ENCODE measurements at places on chromosomes 1 and 21.

- no peak for DNase-seq
Observed at GRCh38 chr1:232704256-232704655, 74.3 kb upstream of the SIPA1L2 start.

GRCh38 chr1:119656410-119656955 is 8.4 kb upstream of the ZNF697 start:
- no peak for DNase-seq

DNA sequence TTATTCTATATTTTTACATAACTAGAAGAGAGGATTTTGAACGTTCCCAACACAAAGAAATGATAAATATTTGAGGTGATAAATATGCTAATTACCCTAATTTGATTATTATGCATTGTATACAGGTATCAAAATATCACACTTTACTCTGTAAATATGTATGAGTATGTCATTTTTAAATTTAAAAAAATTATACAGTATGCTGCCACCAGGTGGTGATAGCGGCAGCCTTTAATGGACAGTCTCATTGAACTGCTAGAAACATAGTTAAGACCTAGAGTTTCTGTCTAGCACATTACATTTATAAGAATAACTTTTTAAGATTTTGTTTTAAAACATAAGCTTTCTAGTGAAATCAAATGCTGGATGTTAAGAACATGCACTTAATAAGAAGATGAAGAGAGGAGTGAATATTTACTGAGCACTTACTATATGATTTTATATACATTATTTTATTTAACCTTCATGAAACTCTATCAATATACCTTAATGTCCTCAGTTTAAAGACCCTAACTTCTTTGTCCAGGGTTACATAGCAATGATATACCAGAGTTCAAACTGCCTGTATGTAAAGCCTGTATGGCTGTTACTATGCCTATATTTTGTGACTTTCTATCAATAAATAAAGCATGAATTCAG is 207.1 kb downstream of the NUF2 start:
- DNase-seq = peak; percentile 29

DNA sequence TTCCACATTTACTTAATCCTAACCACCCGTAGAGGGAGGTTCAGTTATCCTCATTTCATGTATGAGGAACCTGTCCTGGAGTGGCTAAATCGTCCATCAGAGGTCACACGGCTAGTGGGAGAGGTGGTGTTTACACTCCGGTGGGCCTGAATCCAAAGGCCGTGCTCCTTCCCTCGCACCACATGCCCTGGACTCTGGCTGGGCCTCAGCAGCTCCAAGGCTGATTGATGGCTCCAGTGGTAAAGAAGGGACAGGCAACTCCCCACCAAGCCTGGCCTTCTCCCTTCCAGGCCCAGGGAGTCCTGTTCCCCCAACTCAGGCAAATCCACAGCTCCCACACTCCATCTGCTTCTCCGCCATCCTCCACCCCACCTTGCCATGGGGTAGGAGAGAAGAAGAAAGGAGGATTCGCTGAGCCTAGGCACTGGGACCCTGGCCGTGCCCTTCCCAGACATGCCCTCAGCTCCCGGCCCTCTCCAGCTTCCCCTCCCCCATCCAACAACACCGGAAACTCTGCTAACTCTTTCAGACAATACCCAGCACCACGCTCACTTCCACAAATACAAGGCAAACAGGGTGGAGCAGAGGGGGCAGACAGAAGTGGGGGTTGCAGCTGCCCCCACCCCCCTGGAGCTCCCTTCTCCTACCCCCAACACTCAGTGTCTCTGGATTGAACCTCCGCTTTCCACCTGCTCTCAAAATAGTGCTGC is 10.9 kb downstream of the ARHGEF2 start:
- no peak for DNase-seq

GRCh38 chr1:192539297-192540092 is 36.1 kb upstream of the RGS1 start:
- peak; percentile 91 for DNase-seq

- DNase-seq = no peak
Observed at GRCh38 chr1:182601913-182602312, 2.3 kb downstream of the RGS16 start.

DNA sequence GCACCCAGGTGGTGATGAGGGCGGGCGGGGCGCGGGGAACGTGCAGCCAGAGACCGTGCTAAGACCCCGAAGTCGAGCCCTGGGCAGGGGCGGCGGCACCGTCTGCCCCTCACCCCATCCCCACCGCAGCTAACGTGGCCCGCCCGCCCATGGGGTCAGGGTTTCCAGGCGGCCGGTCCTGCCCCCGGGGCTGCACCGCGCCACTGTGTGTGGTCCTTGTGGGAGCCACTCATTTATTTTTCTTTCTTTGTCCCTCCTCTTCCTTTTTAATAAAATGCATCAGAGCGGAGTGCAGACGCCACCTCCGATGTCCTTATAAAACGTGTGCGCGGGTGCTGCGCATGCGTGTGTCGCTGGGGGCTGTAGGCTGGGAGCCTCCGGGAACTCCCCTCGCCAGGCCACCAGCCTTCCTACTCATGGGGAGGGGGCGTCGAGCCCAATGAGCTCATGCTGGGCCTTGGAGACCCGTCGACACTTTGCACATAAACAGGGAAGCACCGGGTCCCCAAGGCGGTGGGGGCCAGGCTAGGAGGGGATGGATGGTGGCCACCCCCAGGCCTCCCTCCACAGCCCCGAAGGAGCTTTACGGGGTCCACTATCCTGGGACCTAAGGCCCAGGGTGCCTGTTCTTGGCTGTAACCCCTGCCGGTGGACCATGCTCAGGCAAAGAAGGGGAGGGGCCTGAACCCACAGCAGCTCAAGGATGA is 59.9 kb downstream of the WNT9A start:
- DNase-seq = no peak

DNA sequence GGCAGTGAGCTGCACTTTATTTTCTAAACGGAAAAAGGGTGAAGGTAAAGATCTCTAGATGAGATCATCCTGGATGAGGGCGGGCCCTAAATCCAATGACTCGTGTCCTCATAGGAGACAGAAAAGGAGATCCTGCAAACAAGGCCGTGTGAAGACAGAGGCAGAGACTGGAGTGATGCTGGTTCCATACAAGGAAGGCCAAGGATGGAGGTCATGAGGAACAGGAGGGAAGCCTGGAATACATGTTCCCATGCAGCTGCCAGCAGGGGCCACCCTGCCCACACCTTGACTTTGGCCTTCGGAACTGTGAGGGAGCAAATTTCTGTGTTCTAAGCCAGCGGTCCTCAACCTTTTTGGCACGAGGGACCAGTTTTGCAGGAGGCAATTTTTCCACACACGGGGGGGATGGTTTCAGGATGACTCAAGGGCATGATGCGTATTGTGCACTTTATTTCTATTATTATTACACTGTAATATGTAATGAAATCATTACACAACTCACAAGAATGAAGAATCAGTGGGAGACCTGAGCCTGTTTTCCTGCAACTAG is 94.3 kb downstream of the PSMG1 start:
- peak; percentile 73 for DNase-seq

DNA sequence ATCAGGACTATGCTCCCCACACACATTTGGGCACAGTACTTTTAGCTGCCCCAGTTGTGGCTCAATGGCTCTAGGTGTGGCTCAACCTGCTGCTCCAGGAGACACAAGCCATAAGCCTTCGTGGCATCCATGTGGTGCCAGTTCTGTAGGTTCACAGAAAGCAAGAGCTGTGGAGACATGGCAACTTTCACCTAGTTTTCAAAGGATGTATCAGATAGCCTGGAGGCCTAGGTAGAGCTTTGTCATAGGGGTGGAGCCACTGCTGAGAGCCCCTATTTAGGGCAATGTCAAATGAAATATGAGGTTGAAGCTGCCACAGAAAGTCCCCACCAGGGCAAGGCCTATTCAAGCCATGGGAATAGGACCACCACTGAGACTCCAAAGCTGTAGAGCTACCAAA is 210.5 kb downstream of the LMO4 start:
- no peak for DNase-seq

DNA sequence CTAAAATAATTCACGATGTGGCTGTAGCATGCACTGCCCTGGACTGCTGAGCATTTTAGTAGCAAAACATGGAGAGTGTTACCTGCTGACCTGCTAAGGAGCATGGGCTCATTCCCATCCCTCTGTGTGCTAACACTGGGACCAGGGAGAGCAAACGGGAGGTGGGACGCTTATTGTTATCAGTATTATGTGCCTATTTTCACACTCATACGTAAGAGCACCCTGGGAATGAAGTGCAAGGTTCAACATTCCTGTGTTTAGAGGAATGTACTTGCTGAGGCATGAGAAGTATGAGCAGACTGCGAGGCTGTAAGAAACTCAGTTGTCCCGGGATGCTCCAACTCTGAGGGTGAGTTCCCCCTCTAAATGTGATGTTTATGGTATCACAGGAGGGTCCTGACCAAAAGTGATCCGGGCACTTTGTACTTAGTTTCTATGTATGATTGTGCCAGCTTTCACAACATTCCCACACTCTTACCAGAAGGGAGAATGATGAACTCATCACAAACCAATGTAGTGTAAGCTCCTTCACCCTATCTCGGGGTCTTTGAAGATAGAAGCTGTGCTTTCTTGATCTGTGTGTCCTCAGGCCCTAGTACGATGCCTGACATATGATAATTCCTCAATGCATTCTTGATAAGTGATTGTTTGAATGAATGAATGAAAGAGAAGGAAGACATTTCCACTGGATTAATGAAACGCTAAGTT is 164.8 kb downstream of the KCNJ6 start:
- no peak for DNase-seq

DNA sequence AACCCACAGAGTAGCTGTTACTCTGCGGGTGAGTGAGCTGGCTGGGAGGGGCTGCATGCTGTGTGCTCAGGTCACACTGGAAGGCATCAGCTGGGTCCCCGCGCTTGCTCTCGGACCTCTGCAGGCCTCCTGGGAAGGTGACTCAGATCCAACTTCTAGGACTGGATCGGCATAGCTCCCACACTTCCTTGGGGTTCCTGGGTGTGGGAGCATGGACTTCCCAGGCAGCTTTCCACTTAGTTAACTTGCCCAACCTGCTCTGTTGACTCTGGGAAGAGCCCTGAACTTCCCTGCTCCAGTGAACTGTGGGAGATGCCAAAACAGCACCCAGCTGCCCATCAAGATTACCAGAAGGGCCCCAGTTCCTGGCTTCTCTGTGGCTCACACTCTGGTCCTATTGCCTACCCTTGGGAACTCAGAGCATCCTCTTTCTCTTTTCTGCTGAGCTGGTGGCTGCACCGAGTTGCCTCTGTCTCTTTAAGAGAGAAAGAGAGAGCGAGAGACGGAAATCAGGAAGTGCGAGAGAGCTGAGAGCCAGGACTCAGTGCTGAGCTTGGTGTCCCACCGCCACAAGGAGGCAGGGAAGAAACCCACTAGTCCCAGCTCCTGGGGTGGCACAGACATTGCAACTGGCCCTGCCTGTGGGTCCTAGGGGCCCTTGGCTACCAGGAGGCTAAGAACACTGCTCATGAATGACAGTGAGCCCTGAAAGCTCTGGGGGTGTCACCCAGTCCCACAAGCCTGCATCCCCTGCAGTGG is at the start of gene IKBKE:
IKBKE (plus strand) TSS at position 544 of the 759 bp plus-strand sequence. CDS start 2,752 bp downstream, outside the sequence.
- peak; percentile 84 for DNase-seq

GRCh38 chr1:89358287-89358893 is 5.5 kb upstream of the GBP6 start:
- DNase-seq = peak; percentile 66

GRCh38 chr21:39935716-39936115 is 68.5 kb downstream of the PCP4 start:
- DNase-seq = no peak

DNA sequence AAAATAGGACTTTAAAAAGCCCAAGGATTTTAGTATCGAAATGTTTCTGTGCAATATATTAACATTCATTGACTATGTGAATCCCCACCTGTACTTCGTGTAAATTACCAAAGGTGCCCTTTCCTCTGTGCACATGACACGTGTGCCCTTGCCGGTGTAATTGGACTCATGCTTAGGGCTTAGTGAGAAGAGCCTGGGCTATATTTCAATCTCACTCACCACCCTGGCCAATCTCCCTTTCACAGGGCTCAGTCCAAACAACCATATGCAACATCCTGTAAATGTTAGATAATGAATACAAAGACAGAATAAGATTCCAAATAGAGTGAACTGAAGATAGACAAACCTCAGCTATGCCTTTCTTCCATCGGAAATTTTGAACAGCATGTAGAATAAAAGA is 564.3 kb downstream of the USP25 start:
- no peak for DNase-seq

DNA sequence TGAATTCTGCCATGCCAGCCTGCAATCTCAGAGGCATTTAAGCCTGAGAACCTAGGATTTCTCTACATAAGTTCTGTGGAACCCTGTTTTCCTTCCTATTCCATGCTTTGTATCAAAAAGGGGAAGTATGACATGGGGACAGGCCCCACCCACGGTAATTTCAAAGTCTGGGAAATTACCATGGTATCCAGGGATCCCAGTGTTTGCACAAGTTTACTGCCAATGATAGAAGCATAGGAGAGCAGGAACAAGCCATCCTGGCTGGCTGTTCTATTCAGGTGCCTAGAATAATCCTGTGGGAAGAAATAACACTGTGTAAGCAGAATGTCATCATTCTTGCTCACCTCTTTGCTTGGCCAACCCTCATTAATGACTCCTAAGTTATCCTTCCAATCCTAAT is 53.8 kb upstream of the ATP1B1 start:
- no peak for DNase-seq

DNA sequence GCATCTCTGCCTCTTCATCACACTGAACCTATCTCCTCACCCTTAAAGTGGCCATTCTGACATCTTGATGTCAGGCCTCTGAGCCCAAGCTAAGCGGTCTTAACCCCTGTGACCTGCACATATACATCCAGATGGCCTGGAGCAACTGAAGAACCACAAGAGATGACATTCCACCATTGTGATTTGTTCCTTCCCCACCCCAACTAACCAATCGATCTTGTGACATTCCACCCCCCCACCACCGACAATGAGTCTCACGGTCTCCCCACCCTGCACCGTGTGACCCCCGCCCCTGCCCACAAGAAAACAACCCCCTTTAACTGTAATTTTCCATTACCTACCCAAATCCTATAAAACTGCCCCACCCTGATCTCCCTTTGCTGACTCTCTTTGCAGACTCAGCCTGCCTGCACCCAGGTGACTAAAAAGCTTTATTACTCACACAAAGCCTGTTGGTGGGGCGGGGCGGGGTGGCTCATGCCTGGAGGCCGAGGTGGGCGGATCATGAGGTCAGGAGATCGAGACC is 21.0 kb upstream of the PINK1 start:
- peak; percentile 63 for DNase-seq

GRCh38 chr1:216330262-216330661 is 93.0 kb downstream of the USH2A start:
- peak; percentile 62 for DNase-seq

GRCh38 chr1:14217384-14217783 is 381.1 kb upstream of the KAZN start:
- DNase-seq = no peak

DNA sequence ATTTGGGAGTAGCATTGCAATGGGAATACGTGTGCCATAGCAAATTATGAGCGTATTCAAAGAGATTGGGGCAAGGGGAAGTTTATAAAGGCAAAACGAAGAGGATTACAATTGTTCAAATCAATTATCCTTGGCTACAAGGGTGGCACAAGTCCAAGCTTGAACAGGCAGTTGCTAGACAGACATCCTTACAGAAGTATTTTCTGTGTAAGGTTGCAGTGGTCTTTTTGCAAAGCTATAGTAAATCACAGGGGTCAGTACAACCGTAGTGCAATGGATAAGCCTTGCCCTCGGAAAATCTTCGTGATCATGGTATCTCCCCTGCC is 37.4 kb upstream of the HAO2 start:
- DNase-seq = no peak

All from EL (cell line).